D721Med (cell line): ENCODE measurements at places on chromosomes 6 and 20.
A peak's percentile ranks its signal among the peaks of the same experiment; 100 is the strongest.

DNA sequence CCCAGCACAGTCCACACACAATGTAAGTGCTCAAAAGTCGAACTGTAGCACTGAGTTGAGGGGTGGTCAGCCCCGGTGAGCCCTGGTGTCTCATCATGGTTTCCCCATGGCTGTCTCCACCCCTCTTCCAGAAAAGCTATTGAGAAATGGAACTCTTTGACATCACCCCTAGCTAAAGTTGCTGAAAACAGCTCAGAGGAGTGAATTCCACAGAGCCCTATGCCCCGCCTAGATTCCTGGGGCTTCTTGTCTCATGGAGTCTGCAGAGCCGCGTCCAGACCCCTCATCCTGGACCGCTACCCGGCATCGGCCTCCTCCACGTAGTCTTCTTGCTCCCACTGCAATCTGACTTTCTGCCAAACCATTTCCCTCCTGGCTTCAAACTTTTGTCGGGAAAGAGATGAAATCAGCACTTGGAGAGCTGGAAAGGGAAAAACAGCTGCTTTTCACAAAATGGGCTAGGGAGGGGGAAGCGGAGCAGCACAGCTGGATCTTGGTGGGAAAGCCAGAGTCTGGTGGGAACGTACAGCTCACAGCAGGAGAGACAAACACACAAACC lies 132.2 kb downstream of the SNX5 start:
- no peak for DNase-seq

- no peak for DNase-seq
Measured at GRCh38 chr6:139588076-139588639, 213.7 kb upstream of the CITED2 start.

GRCh38 chr6:63943826-63944225 lies 308.2 kb downstream of the PHF3 start:
- no peak for DNase-seq

GRCh38 chr6:136992113-136992512 lies 52.7 kb downstream of the IL20RA start:
- DNase-seq: no peak

GRCh38 chr6:15819841-15820240 lies 157.0 kb upstream of the DTNBP1 start:
- no peak for DNase-seq

DNA sequence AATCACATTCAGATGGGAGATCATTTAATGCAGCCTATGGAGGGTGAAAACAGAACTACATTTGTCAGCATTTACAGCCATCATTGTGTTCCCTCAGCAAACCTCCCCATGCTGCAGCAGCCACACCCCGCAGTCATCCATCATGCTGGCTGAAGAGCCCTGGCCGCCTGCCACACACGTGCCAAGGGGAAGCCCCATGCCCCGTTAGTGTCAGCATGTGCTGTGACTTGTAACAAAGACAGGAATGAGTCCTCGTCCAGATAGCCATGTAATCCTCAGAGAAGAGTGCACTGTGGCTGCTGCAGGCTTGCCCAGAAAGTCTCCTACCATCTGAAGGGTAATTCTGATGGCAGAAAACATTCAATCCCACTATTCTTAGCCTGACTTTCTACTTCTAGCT lies 1097.8 kb downstream of the KIF16B start:
- no peak for DNase-seq

DNA sequence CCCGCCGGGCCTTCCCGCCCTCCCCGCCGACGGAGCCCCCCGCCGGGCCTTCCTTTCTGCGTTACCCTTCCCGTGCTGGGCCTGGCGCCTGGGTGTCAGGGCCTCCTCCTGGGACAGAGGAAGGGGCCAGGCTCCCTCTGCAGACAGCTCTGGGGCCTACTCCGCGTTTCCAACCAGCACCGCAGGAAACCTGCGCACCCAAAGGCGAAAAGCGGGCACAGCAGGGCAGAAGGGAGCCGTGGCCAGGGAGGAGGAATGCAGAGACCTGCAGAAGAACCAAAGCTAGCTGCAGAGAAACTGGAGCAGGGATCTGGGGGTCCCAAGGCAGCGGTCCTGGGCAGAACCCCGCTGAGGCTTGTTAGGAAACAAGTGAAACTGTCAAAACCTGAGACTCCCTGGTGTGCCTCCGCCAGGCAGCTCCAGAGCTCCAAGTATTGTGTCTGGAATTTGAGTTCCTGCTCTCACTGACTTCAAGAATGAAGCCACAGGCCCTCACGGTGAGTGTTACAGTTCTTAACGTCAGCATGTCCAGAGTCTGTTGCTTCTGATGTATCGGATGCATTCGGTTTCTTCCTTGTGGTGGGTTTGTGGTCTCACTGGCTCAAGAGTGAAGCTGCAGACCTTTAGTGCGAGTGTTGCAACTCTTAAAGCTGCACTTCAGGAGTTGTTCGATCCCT lies 33.3 kb downstream of the IRF4 start:
- no peak for DNase-seq

DNA sequence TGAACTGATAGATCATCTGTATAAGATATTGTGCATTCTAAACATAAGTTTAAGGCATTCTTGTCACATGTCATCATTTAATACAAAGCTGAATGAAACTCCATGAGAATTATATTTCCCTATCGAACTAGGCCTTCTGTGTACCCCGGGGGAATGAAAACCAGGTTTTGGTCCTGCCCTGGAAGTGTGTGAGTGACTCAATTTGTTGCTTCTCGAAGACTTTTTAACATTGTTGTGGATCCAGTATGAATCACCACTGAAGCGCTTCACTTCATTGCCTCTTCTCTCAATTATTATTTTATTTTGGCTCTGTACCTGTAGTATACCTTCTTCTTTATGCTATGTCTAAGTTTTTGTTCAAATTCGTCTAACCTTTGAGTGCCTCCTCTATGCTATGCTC lies 150.8 kb downstream of the GRIK2 start:
- DNase-seq: no peak

DNA sequence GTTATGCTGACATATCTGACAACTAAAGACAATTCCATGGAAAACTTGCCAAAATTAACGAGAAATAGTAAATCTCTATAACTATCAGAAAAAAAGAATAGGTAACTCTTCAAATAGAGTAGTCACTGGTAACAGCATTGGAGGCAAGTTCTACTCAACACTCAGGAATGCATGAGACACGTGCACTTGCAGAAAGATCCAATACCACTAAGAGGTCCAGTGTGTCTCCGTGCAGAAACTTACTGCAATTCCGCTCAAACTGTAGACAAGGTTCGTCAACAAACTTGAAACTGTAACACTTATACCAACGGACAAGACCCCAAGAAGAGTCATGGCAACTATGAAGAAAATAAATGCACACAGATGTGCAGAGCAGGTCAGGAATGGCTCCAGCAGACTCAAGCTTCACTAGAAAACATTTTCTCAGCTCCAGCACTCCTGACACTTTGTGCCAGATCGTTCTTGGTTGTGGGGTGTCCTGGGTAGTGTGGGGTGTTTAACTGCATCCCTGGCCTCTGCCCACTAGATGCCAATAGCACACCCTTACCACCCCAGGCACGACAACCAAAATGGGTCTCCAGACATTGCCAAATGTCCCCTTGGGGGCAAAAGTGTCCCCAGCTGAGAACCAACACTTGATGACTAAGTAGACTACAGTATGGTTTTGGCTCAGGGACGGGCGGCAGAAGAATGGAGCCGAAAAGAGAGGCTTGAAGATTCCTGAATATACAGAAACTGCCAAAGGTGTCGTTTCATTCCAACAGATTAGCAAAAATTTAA lies 134.8 kb downstream of the DTNBP1 start:
- DNase-seq: peak; percentile 9

- DNase-seq: no peak
Measured at GRCh38 chr20:45136911-45137310, 12.6 kb upstream of the WFDC12 start.

GRCh38 chr6:156948807-156949206 lies 171.6 kb downstream of the ARID1B start:
- no peak for DNase-seq

GRCh38 chr6:45959534-45960145 lies 56.0 kb downstream of the CLIC5 start:
- no peak for DNase-seq

GRCh38 chr20:11755071-11755841 lies 162.4 kb upstream of the BTBD3 start:
- no peak for DNase-seq

- no peak for DNase-seq
Measured at GRCh38 chr6:158764926-158765325, 54.2 kb downstream of the EZR start.

GRCh38 chr6:139153855-139154254 lies 19.0 kb downstream of the HECA start:
- no peak for DNase-seq

DNA sequence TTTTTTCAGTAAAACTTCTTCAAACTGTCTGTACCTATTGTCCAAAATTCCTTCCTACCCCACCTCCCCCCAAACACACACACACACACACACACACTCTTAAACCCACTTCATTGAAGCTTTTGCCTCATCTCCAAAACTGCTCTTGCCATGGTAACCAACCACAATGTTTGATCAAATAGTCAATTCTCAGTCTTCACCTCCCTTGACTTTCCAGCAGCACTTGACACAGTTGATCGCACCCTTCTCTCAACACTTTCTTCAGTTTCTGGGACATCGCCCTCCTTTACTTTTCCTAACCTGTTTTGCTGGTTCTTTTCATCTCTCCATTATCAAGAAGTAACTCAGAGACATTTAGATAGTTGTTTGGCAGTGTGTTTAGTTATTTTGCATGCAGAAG lies 71.5 kb upstream of the COL21A1 start:
- no peak for DNase-seq

- DNase-seq: no peak
Measured at GRCh38 chr6:89281779-89282246, 33.3 kb downstream of the GABRR2 start.

GRCh38 chr6:70164556-70164955 lies 138.3 kb downstream of the COL9A1 start:
- DNase-seq: no peak

- DNase-seq: no peak
Measured at GRCh38 chr6:15547400-15547799, 115.4 kb downstream of the DTNBP1 start.

- DNase-seq: no peak
Measured at GRCh38 chr6:34070315-34071135, 75.4 kb downstream of the GRM4 start.

GRCh38 chr6:39357998-39358686 lies 35.6 kb upstream of the KCNK16 start:
- no peak for DNase-seq

GRCh38 chr6:137222381-137222780 lies 3.2 kb upstream of the IFNGR1 start:
- DNase-seq: no peak

DNA sequence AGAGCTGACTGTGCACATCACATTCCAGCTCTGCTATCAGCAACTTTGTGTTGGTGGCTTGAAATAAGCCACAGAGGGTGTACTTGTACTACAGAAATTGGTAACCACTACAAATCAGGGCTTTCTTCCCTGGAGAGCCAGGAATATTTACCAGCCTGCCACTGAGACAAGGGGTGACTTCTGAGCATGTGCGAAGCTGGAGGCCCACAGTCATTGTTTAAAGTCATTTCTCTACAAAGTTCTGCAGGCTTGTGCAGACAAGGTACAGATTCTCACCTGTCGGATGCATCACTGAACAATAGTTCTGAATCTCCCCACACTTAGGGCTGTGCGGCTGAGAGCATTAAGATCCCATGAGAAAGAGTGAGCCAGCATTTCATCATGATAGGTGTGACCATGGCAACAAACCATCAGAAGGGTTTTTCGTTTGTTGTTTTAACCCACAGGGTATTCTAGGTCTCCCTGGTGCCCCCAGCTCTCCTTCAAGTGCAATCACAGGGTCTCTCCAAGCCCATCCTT lies 292.8 kb downstream of the CDC5L start:
- DNase-seq: no peak

DNA sequence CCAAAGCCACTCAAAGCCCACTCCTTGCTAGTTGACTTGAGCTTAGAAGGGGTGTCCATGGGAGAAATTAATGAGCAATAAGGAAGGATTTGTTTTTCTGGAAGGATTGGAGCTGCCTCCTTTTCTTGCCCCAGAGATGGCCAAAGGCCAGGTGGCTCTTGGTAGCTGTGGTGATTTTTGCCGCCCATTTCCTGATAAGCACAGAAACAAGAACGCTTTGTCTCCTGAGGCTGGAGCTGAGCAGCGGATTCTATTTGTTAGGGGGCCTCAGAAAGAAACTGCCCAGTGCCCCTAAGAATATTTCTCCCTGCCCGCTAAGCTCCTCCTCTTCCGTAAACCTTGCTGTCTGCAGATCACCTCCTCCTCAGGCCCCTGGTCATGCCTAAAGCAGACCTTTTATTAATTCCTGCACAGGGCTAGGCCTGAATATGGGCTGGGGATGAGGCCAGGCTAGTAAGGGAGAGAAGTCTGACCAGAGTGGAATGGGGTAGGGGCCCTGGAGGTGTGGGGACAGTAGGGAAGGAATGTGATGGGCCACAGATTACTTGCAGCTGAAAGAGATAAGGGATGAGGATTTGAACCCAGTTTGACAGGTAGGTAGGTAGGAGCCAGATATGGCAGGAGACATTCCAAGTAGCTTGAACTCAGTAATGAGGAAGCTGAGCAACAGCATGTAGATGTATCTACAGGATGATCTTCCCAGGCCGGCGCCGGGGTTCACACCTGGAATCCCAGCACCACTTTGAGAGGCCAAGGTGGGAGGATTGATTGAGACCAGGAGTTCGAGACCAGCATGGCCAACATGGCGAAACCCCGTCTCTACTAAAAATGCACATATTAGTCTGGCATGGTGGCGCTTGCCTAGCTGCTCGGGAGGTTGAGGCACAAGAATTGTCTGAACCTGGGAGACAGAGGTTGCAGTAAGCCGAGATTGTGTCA lies 71.2 kb upstream of the NAA20 start:
- DNase-seq: no peak

- DNase-seq: no peak
Measured at GRCh38 chr6:134539865-134540323, 222.0 kb upstream of the SGK1 start.

DNA sequence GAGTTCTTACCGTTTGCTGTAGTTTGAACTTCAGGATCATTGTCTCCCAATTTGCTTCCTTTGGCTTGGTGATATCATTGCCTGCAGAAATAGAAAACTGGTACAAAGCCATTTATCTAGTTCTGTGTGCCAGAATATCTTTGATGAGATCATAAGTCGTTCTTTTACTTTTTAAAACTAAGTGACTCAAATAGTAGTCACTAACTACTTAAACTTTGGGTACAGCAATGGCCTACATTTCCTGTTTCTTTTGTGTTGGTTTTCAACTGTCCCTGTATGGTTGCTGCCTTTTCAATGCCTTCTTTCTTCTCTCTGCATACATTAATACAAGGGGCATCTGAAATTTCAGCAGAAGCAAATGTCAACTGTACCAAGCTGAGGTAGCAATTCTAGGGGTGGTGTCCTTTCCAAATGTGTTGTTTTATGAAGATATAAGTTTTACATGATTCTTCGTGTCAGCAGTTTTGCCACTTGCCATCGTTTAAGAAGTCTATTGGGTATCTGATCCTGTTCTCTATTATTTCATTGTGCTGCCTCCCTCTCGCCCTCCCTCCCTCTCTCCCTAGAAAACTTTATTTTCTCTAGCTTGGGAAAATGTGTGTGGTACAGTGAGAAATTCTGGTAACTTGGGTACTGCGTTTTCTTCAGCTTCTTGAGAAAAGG lies 238.5 kb downstream of the FARS2 start:
- no peak for DNase-seq
